ENCODE measurements at places on chromosomes 12 and 14. TPM values are rescaled to one million over a fixed set of nuclear protein-coding genes. Genes with fewer than 3 reads are reported as not detected.

- no peak for DNase-seq
These were observed 581.9 kb downstream of the ALG10 start for GRCh38 chr12:34604227-34604626.

DNA sequence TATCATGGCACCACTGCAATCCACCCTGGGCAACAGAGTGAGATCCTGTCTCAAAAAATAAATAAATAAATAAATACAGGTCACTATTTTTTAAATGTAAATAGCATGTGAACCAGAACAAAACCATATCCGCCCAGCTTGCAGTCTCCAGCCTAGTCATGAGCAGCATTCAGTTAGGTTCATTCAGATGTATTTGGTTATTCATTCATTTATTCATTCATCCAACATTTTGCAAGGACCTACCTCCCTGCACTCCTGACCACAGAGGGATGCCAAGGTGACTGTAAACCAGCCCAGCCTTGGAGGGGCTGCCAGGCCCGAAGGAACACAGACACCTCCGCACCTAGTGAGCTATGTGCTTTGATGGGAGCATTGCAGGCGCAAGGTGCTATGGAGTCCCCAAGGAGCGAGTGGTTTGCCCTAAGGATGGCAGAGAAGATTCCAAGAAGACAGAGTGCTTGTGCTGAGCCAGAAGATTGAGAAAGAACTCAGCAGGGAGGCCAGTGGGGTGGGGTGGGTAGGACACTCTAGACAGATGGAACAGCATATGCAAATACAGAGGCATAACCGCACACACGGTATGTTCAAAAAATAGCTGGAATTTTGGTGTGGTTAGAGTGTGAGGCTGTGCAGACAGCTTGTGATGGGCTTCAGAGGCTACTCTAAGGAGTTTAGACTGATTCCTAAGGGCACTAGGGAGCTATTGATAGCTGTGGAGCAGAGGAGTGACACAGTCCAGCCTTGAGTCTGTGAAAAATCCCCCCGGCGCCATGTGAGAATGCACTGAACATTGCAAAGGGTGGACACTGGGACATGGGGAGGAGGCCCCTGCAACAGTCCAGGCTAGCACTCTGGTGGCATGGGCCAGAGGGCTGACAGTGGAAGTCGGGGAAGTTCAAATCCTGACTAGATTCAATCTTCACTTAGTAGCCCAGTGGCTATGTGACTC lies 11.7 kb downstream of the DTX1 start:
- DNase-seq, result no peak

DNA sequence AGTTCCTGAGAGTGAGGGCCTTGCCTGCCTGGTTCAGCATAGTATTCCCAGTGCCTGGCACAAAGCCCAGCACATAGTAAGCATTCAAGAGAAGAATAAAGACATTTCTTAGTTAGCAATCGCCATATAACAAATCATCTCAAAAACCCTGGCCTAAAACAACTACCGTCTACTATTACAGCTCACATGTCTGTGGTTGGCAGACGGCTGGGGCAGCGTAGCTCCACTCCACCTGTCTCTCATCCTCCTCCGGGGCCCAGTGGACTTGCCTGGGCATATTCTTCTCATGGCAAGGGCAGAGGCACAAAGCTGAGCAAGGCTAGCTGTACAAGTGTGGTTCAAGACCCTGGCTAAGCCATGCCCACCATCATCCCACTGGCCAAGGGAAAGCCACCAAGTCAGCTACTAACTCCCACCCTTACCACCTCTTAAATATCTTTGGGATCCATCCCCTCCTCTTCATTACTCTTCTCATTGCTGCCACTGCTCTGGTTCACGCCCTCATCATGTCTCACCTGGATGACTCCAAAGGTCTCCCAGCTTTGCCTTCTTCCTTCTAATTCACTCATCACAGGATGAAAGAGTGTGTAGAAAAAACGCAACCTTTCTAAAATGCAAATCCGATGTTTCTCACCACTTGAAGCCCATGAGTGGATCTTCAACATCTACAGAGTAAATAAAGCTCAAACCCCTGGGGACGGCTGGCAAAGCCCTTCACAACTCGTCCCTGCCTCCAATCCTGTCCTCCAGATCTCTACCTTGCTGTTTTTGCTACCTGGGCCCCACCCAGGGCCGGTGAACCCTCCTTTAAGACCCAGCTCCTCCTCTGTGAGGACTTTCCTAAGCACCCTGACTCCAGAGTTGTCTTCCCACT lies 10.4 kb downstream of the TMEM229B start:
- DNase-seq, result no peak

GRCh38 chr12:121465921-121466793 lies 66.2 kb downstream of the RNF34 start:
- no peak for DNase-seq

- peak; percentile 57 for DNase-seq
These were observed 45.5 kb downstream of the EML1 start for GRCh38 chr14:99838639-99839134.

DNA sequence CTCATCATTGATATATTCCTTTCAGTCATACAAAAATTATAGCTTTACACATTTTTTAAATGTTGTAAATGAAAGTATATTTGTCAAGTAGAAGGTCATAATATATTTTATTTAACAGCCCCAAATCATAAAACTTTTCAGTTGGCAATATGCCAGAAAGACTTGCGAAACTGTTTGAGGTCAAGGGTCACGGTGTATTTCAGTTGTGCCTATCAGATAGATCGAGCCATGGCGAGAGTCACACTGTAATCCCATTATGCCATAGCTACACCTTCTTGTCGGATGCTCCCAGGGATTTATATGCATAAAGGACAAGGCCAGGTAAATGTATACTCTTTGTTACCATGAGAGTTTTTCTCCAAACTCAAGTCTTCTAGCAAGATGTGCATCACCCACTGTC lies 26.7 kb upstream of the G2E3 start:
- DNase-seq, result peak; percentile 17

DNA sequence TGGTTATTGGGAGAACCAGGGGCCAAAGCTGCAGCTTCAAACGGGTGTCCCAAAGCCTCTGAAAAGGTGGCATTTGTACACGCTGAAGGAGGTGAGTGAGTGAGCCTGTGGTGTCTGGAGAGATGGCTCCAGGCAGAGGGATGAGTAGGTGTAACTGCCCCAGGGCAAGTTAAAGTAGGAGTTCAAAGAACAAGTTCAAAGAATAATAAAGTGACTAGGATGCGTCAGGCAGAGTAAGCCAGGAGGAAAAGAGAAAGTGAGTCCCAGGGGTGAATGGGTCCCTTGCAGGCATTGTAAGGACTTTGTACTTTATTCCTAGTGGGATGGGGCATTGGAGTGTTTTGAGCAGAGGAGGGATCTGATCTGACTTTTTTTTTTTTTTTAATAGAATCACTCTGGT lies 201.4 kb upstream of the PWP1 start:
- DNase-seq, result no peak

Gene RNU6-8
- not detected for polyA plus RNA-seq

DNA sequence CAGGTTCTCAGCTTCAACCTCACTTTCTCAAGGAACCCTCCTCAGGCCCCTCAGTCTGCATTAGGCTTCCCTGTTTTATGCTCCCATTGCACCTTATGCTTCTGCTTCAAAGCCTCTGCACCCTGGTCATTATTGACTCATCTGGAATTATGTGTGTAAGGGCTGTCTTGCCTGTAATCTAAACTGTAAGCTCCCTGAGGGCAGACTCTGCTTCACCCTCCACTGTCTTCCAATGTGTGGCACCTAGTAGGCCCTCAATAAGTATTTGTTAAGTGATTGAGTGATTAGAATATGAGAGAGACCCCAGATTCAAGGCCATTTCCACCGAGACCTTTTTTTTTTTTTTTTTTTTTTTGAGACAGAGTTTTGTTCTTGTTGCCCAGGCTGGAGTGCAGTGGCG lies 79.1 kb downstream of the VCPKMT start:
- DNase-seq, result no peak

- DNase-seq, result no peak
These were observed 1.0 kb downstream of the ZDHHC22 start for GRCh38 chr14:77140359-77141213.

Gene KRT82
- not detected for polyA plus RNA-seq

- DNase-seq, result no peak
These were observed 6.0 kb upstream of the NGB start for GRCh38 chr14:77276959-77277358.

- DNase-seq, result no peak
These were observed 1.1 kb downstream of the ABCD4 start for GRCh38 chr14:74301594-74302151.

DNA sequence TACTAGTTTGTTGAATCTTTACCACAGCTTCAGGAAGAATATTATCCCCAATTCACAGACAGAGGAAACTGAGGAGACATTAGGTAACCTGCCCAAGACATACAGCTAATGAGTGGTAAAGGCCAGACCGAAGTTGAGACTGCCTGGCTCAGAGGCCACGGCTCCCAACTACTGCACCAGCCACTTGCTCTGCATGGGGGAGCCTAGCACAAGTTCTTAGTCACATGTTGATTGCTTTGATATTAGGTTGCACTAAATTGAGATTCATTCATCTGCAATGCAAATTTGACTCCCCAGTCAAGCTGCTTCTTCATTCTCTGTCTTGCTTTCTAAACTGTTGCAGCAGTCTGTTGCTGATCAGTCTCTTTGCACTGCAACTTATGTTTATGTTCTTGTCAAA lies 25.9 kb upstream of the POLR3B start:
- DNase-seq, result no peak

DNA sequence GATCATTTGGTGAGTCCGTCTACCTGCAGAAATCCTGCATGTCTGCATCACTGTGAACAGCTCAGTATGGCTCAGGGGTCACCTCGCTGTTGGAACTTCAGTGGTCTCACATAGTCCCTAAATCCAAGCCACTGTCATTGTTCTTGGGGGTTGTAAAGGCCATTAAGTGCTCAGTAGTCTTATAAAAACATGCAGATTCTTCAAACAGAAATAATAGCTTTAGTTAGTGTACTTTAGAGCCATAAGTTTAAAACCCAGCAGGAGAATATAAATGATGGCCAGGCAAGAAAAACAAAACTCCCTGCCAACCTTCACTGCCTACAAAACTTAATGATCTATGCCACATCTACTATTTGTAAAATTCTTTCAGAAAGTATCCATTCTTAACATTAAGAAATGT lies 396.3 kb downstream of the SYT1 start:
- no peak for DNase-seq

DNA sequence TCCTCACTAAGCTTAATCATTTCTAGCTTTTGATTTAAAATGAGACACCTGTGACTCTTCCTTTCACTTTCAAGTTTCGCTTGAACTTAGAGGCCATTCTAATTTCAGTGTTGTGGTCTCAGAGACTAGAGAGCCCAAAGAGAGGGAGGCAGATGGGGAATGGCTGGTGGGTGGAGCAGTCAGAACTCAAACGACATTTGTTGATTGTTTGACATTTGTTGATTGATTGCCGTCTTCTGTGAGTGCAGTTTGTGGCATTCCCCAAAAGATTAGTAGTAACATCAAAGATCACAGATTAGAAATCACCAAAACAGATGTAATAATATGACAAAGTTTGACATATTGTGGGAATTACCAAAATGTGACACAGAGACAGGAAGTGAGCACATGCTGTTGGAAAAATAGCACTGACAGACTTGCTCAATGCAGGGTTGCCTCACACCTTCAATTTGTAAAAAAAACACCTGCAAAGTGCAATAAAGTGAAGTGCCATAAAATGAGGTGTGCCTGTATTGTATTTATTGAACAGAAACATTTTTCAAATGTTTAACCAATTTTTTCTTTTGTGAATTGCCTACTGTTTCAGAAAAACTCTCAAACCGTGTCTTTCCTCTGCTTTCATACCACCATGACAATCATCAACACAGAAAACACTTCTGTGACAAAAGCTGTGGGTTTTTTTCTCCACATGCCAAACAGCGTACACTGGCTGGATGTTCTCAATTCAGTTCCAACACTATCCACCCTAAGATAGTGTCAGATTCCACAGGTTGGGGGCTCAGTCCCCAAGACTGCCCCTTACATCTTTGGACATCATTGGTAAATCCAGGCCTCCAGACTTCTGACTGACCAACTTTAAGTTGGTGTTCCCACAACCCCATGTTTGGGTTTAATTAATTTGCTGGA lies 376.3 kb upstream of the RGS6 start:
- peak; percentile 51 for DNase-seq

- DNase-seq, result peak; percentile 71
These were observed 238.5 kb downstream of the GPHN start for GRCh38 chr14:66746316-66747006.

DNA sequence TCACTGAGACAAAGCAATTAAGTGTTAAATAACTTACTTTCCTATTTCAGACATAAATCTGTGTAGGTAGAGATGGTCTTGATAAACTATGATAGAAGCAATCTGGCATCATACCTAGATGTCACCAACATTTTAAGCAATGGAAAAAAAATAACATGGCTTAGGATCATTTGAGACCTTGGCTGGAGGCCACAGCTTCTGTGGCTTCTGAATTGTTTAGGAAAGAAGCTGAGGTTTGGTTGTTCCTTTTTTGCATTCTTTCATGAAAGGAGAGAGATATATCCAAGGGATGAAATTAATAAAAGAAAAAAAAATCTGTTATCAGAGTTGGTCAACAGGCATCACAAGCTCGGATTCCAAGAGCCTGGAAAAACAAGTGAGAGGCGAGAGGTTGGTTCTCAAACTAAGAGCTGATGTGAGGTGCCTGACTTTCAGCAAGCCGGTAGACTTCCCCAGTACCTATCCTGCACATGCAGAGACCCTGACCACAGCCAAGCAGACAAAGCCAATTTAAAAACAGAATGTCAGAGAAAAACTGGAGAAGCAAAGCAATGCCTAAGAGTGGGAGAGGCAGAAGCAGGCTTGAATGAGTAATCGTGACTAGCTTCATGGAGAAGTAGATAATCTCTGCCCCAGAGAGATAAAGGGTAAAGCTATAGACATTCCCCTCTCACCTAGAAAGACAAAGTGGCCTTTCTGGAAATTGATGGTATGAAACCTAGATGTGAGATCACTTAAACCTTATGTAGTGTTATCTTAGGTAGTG lies 43.4 kb upstream of the ST8SIA1 start:
- peak; percentile 6 for DNase-seq

GRCh38 chr14:29810682-29811081 lies 117.0 kb downstream of the PRKD1 start:
- DNase-seq, result peak; percentile 25

- no peak for DNase-seq
These were observed 119.6 kb downstream of the VRK1 start for GRCh38 chr14:96916751-96917150.

Gene DBX2
- not detected for polyA plus RNA-seq

Gene PLEKHG7
- not detected for polyA plus RNA-seq

GRCh38 chr12:25811656-25812126 lies 146.8 kb upstream of the RASSF8 start:
- no peak for DNase-seq

Gene DEGS2
- polyA plus RNA-seq, result not detected

Gene C14orf132
- 20.6 TPM for polyA plus RNA-seq

- DNase-seq, result peak; percentile 54
These were observed 102.2 kb downstream of the ERC1 start for GRCh38 chr12:1093166-1093751.

DNA sequence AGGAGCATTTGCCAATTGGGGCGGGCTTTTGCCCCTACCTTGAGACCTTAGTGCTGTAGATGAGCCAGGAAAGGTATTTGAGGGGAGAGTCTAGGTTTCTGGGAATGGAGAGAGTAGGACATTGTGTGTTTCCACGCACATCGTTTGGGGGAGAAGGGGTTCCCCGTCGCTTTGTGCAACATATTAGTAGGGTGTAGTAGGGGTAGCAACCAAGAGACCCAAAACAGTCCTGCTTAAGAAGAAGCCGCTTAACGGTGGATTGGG lies 694 bp upstream of the PTGES3 start:
- DNase-seq, result no peak

Gene RAB5B
- 144 TPM for polyA plus RNA-seq

Gene ANKRD33
- not detected for polyA plus RNA-seq
